ENCODE measurements at places on chromosomes 6 and 20.

- DNase-seq, result no peak
These were observed 26.1 kb upstream of the NKAIN2 start for GRCh38 chr6:123777563-123777962.

DNA sequence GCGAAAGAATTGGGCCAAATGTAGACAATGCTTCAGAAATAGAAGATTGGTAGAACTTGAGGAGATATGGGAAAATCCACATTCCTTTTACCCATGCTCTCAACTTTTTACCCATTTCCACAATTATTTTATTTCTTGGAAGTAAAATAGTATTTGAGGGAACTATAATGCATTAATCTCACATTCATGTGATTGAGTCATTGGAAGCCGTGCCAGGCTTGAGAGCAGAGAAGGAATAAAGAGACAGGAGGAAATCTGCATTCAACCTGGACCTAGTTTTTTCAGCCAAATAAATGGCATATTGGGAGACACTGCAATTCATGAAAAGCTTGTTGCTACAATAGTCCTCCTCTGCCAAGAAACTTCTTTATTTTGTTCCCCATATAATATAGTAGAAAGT is 2.8 kb upstream of the NUP153 start:
- no peak for DNase-seq

DNA sequence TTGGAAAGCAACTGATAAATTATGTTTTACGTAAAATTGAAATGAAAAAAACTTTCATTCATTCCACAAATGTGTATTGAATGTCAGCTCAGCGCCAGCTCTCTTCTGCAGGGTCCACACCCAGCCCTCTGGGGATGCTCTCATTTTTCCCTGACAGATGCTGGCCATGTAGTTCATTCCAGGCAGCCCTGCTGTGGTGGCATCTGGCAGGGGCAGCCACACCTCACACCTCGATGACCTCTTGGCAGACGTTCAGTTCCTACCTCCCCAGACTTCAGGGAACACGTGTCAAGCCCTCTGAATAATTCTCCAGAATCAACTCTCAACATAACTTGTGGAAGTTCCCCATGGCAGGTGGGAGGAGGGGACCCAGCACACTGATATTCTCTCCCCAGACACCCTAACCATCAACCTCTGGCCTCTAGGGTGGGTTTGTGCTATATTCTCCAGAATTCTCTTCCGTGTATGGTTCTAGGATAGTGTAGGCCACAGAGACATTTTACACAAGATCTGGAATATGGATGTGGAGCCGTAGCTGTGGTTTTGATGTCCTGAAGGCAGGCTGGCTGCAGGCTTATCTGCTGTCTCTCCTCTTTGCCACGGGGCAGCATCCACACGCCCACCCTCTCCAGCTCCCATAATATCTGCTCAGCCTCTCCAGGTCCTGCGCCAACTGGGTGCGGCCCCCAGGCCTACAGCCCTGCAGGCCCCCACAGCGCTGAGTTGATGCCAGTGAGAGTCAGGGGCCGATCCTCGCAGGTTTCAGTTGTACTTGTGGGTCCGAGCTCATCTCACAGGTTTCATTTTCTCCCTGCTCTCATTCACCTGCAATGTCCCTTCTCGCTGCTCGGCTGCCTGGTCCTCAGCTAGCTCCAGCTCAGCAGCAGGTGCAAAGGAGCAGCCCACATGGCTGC is 175.8 kb upstream of the ARID1B start:
- DNase-seq, result no peak

GRCh38 chr6:43796168-43796567 is 26.2 kb downstream of the VEGFA start:
- DNase-seq, result no peak

- no peak for DNase-seq
These were observed 65.4 kb downstream of the HIVEP2 start for GRCh38 chr6:142879527-142879926.

DNA sequence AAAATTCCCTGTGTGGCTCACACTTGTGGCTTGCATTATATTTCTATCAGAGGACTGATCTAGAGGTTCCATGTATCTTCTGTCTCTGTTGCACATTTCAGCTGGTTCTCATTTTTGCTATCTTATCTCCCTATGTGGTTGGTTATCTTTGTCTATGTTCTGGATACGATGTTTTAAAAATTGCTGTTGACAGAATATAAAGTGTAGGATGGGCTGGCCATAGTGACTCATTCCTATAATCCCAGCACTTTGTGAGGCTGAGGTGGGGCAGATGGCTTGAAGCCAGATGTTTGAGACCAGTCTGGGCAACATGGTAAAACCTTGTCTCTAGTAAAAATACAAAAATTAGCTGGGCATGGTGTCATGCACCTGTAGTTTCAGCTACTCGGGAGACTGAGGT is 9.9 kb upstream of the ULBP3 start:
- no peak for DNase-seq

DNA sequence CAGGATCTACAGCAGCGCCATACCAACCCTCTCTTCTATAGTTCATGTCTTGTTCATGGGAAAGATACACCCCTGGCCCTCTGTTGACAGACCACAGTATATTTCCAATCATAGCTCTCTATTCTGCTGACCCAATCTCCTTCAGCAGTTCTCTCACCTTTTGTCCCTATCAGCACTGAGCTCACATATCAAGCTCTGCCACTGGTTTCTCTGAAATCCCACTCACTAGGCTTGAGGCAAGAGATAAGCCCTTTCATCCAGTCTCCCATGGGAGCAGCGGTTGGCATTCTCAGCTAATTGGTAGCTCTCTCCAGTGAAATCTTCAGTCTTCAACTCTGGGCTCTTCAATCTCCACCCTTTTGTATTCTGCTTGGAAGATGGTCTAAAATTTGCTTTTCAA is 313.4 kb downstream of the GJA1 start:
- DNase-seq, result no peak

DNA sequence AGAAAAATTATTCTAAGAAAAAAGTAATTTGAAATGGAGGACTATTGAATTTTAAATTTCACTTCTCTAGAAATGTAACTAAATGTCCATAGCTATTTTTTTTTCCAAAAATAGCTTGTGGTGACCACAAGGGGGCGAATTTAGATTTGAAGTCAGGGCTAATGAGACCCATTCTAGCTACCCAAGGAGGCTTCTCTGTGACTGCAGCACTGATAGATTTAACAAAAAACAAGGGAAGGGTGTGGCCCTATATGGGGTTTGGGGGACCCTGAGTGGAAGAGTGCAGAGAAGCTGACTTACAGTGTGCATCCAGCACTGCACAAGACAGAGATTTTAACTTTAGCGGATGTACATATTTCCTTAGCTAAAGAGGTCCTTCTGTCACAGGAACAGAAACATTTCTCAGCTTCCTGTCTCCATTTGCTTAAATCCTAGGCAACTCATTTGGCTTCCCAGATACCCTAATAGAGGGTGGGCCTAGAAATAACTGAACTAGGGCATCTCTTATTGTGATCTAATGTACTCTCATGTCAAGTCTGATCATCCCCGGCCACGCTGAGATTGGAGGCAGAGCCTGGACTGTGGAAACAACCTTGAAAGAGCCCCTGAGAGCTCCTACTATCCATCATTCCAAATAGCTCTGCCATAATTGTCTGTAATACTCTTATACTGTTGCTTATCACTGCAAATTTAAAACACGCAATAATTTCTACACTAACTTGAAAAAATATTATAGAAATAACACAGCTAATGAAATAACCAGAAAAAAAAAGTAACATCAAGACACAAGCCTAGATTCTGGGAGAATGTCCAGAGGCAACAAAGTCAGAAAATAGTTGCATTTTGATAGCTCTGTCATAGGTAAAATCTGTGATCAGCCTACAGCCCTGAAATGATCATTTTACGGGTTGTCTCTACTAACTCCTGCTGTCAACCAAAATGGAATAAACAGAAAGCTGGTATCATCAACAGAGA is 93.6 kb downstream of the SNAP91 start:
- DNase-seq, result peak; percentile 37

DNA sequence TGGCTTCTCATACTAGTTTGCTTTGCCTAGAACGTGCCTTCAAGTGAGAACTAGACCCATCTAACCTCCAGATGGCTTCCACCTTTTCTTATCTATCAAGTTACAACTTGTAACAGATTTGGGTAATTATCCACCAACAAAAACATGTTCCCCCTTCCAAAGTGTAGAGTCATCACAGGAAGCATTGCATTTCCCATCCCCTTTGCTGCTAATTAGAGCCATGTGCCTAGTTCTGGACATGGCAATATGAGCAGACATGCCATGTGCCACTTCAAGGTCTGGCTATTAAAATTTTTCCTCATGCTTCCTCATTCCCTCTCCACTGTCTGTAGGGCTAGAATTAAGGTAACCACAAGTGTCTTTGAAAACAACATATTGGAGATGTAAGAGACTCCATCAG is 814.4 kb downstream of the TENT5A start:
- no peak for DNase-seq

GRCh38 chr6:76420094-76420493 is 347.6 kb upstream of the IMPG1 start:
- no peak for DNase-seq

DNA sequence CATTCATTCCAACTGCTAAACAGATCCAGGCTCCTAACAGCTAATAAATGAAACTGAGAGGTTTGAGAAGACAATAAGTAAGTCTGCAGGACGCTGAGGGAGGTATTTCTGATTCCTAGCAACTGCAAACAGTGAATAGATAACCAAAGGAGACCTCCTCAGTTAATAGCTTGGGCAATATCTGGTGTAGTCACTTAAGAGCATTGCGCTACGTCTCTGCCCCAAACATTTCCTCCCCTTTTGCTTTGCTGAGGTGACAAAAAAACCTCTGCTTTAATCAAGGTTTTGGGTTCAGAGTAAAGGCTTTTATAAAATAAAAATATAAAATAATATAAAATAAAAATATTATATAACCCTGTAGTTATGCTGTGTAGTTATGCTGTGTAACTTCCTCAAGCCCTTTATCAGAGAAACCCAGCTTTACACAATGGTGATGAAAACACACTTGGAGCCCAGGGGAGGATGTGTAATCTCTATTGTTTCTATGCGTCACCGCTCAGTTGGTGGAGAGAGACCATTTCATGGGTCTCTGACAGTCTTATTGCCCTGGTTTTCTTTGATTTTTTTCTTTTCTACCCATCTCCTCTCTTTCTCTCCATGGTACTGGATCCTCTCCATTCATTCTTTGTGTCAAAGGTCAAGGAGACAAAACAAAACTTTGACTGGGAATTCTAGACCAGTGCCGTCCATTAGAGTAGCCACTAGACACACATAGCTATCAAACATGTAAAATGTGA is 18.9 kb upstream of the CALHM5 start:
- DNase-seq, result no peak

DNA sequence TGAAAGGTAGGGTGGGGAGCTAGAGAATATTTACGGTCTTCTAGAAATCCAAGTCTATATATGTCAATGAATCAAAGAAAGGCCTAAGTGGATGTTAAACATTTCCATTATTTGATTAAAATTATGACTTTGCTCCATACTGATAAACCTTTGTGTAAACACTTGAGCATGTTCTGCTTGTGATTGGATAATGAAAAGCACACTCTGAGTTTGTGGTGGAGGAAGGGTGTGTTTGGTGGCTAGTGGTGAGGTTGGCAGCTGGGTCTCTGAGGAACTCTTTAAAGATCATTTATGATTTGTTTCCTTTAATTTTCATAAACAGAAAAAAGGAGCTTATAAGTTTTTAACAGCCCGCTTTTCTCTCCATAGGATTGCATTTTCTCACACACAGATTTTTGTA is 84.7 kb downstream of the RFPL4B start:
- DNase-seq, result no peak

DNA sequence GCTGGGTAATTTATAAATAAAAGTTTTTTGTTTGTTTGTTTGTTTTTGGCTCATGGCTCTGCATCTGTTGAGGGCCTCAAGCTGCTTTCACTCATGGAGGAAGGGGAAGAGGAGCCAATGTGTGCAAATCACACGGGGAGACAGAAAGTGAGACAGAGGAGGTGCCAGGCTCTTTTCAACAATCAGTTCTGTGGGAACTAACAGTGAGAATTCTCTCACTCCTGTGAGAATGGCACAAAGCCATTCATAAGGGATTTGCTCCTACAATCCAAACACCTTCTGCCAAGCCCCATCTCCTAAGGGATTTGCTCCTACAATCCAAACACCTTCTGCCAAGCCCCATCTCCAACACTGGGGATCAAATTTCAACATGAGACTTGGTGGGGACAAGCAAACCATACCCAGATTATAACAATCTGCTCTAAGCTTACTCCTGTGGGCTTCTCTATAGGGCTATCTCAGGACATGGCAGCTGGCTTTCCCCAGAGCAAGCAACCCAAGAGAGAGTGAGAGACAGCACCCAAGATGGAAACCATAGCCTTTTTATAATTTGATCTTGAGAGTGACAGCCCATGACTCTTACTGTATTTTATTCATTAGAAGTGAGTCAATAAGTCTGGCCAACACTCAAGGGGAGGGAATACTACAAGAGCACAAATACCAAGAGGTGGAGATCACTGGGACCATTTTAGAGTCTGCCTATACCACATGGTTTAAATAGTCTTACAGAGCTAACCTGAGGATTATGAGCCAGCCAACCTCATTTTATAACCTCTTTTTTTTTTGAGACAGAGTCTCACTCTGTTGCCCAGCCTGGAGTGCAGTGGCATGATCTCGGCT is 22.8 kb upstream of the LRRC1 start:
- DNase-seq, result no peak

DNA sequence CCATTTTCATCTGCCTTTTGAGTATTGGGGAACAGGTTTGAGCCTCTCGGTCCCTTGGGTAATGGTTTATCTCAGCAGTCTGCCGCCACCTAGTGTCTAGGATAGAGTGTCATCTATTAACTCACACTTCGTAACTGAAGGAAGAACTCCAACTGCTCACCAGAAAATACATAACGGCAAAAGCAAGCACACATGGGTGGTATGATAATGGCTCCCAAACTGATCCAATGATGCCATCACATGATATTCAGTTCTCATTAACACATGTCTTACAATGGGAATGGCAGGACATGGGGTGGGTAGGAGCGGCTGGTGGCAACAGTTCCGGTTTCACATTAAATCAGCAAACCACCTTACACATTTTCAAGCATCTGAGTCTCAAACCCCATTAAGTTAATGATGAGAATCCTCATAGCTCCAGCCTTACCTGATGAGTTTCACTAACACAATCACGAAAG is 110.7 kb upstream of the PHACTR1 start:
- DNase-seq, result peak; percentile 52

DNA sequence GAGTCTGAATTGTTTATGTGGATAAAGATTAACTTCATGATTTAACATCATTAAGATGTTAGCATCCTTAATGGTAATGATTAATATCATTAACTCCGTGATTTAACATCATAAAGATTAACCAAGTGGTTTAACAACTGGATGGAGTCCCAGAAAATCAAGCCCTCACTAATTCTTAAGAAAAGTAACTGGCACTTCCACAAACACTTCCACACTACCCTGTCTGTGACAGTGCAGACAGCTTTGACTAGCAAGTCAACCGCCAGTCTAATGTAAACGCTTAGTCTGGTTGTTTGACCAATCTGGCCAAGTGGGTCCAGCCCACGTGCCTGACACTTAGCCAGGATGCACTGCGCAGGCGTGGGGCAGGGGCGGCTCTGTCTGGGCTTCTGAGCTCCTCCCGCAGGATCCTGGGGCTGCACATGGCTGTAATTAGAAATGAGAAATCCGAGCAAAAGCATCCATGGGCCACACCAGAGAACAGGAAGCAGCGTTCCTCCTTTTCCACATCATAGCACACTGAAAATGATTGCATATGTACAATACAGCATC is 424.2 kb downstream of the FOXA2 start:
- DNase-seq, result no peak
